ENCODE measurements at places on chromosomes 5 and 9. TPM values are rescaled to one million over a fixed set of nuclear protein-coding genes. Genes with fewer than 3 reads are reported as not detected.

- DNase-seq, result no peak
Observed at GRCh38 chr9:29882767-29883166, 2309.5 kb upstream of the C9orf72 start.

- no peak for DNase-seq
Observed at GRCh38 chr9:17436854-17437253, 142.0 kb upstream of the SH3GL2 start.

DNA sequence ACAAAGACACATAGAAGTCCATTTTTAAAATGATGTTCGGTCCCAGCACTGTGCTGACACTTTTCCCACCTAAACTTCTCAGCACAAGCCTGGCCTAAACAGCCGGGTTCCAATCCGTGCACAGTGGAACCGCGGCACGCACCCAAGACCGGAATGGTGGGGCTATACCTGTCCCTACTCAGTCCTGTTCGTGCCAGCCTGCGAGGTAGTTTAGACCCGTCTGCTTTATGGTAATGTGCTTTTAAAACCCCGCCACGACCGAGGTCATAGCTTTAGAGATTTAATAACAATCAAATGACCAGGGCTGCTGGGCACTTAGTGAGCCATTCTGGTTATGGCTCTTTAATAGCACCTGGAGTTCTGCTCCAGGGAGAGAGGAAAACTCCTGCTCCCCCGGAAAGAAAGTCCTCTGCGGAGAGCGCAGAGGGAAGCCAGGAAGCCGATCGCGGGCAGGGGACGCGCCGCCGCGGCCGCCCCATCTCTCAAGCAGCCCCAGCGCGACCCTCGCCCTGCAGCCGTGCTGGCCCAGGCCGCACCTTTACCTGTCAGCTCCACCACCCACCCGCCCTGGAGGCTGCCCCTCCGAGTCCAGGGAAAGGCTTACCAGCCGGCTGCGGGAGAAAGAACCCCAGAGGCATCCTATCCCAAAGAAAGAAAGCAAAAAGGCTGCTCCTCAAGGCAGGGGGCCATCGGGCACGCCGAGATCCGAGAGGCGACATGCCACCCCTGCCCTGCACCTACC lies 511 bp downstream of the ARL15 start:
- DNase-seq, result peak; percentile 84

GRCh38 chr9:573691-574410 lies 267.6 kb upstream of the DMRT1 start:
- DNase-seq, result no peak

GRCh38 chr5:132826424-132827082 lies 3.9 kb downstream of the SHROOM1 start:
- DNase-seq, result no peak

DNA sequence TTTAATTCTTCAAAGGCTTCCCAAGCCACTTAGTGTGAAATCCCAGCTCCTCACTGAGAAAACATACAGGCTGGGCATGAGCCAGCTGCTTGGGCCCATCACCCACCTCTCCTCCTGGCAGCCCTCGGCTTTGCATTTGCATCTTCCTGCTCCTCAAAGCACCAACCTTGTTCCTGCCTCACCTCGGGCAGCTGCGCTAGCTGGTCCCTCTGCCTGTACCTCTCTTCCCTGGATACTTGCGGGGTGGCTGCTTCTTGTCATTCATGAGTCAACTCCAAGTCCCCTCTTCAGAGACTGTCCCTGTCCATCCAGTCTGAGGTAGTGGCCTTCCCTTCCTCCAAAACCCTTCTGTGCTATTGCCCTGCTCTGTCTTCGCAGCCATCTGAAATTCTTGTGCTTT lies 116.1 kb upstream of the CXCL14 start:
- no peak for DNase-seq

DNA sequence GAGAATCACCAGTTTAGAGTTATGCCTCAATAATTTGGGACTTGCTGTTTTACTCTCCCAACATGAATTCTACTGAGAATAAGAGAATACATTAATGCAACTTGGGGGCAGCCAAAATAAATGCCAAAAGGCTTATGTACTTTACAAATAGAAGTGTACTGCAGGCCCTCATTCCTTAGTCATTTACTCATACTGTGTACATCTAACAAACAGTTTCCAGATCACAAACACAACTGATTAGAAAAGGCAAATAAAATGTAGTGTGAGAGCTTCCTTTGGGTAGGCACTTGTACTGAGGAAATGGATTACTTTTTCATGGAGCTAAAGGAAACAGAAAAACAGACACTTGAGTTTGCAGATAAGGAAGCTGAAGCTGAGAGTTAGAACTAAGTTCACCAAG lies 12.6 kb downstream of the ANKDD1B start:
- no peak for DNase-seq

- DNase-seq, result no peak
Observed at GRCh38 chr5:113216545-113216944, 218.2 kb downstream of the TSSK1B start.

DNA sequence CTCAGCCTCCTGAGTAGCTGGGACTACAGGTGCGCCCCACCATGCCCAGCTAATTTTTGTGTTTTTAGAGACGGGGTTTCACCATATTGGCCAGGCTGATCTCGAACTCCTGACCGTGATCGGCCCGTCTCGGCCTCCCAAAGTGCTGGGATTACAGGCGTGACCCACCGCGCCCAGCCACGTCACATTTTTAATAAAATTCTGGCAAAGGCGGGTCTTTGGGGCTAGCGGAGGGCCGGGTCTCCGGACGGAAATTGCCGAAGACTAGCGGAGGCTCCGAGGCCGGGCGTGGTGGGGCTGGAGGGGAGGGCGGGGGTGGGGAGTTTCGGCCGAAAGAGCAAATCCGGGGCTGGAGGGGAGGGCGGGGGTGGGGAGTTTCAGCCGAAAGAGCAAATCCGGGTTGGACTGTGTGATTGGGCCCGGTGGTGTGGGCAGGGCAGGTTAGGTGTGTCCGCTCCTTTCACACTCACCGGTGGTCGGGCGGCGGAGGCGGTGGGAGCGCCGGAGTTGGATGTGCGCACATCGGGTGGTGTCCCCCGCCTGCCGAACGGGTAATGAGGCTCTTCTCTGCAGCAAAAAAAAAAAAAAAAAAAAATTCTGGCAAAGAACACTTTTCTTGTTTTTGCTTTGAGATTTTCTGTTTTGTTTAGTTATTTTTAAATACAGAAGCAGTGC lies 27.1 kb downstream of the RUFY1 start:
- no peak for DNase-seq

DNA sequence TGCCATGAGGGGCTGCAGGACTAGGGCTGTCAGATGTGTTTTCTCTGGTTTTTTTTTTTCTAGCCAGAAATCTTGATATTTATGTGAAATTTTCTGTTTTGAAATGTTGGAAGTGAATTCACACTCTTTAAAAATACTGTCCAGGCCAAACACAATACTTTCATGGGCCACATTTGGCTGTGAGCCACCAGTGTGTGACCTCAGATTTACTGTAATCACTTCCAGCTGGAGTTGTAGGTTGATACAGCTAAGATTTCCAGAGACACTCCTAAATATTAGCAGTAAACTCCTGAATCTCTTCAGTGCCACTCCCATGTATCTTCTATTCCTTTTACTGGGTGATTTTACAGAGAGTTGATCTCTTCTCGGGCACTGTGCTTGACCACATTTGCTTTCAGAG lies 92.2 kb upstream of the CKMT2 start:
- DNase-seq, result no peak

DNA sequence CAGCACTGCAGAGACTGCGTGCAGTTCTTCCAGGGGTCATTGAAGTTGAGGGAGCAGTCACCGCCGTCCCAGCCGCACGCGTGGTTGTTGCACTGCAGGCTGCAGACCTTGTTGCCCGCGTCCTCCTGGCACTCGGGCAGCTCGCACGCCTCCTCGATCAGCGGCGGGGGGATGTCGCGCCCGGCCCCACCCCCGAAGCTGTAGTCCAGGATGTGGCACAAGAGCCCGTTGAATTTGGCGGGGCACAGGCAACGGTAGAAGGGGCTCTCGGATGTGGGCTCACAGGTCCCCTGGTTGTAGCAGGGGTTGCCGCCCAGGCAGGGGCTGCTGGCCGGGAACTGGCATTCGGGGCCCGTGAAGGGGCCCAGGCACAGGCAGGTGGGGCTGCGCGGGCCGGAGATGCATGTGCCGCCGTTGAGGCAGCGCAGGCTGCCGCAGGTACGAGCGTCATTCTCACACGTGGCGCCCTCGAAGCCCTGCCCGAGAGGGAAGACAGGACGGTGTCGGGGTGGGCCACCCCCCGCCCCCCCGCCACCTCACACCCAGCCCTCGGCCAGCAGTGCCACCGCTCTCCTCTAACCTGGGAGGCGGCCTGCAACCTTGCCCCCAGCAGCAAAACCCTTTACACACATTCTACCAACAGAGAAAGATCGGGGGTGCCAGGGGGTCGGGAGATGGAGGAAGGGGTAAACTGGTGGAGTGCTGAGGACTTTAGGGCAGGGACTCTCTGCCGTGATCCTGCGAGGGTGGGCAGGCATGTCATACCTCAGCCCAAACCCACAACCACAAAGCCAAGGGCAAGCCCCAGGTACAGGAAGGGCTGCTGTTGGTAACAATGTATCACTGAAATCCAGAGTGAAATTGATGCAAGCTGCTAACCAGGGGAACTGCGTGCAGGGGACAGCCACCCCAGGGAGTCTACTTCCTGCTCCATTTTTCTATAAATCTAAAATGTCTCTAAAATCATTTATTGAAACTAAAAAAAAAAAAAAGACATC lies 22.9 kb upstream of the SEC16A start:
- no peak for DNase-seq

The UTP15 gene
- total RNA-seq, result 17.6 TPM

The NFIB gene
- 230 TPM for total RNA-seq

The HCN1 gene
- total RNA-seq, result not detected

The DIAPH1 gene
- total RNA-seq, result 83.8 TPM

The S1PR3 gene
- total RNA-seq, result 90.5 TPM

Measured in posterior vena cava (tissue), 2 donors.